ENCODE measurements at places on chromosomes 1 and 21.
A peak's percentile ranks its signal among the peaks of the same experiment; 100 is the strongest.

DNA sequence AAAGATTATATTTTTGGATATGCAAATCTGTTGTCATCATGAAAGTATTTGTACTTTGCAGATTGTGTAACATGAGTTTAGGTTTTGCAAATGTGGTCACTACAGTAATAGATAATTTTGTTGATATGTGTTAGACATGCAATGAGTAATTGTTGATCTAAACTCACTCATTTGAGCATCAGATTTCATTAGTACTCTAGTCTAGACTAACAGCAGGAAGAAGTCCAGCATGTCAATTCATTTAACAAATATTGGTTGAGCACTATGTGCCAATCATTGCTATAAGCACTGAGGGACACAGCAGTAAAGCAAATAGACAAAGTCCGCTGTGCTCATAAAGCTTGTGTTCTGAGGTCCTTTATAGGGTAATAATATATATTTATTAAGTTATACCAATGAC lies 350.0 kb downstream of the USP25 start:
- no peak for DNase-seq

GRCh38 chr1:156119503-156120209 lies 5.1 kb downstream of the LMNA start:
- peak; percentile 67 for DNase-seq

DNA sequence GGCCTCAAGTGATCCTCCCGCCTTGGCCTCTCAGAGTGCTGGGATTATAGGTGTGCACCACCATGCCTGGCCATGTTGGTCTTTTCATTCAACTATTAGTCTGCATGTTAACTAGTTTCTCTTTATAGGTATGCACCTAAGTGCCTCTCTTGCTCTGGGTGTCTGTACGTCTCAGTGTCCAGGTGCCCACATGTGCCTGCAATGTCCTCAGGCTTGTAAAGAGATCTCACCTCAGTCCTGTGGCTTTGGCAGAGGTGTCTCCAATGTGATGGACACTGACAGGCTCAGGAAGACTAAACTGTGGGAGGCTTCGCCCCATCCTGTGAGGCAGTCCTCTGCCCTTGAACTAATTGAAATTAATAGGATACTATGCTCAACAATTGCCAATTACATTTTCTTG lies 526.3 kb downstream of the PTPRU start:
- DNase-seq = no peak

GRCh38 chr1:57550092-57550491 lies 126.2 kb upstream of the DAB1 start:
- DNase-seq = no peak

GRCh38 chr1:38888423-38889333 lies 7.3 kb upstream of the GJA9 start:
- no peak for DNase-seq

- DNase-seq = peak; percentile 36
Observed at GRCh38 chr1:26009796-26010447, 11.7 kb upstream of the EXTL1 start.

- DNase-seq = no peak
Observed at GRCh38 chr1:112253366-112253765, 142.6 kb upstream of the CTTNBP2NL start.

GRCh38 chr1:183887826-183888819 lies 83.2 kb downstream of the RGL1 start:
- peak; percentile 78 for DNase-seq

GRCh38 chr1:158067662-158068061 lies 74.2 kb downstream of the KIRREL1 start:
- DNase-seq = no peak

GRCh38 chr1:84991097-84991920 lies 5.6 kb downstream of the MCOLN2 start:
- DNase-seq = no peak

Data from dermis blood vessel endothelial cell (primary cell).